Gastroesophageal sphincter (tissue), 4 donors: ENCODE measurements at places on chromosomes 2 and 18.

DNA sequence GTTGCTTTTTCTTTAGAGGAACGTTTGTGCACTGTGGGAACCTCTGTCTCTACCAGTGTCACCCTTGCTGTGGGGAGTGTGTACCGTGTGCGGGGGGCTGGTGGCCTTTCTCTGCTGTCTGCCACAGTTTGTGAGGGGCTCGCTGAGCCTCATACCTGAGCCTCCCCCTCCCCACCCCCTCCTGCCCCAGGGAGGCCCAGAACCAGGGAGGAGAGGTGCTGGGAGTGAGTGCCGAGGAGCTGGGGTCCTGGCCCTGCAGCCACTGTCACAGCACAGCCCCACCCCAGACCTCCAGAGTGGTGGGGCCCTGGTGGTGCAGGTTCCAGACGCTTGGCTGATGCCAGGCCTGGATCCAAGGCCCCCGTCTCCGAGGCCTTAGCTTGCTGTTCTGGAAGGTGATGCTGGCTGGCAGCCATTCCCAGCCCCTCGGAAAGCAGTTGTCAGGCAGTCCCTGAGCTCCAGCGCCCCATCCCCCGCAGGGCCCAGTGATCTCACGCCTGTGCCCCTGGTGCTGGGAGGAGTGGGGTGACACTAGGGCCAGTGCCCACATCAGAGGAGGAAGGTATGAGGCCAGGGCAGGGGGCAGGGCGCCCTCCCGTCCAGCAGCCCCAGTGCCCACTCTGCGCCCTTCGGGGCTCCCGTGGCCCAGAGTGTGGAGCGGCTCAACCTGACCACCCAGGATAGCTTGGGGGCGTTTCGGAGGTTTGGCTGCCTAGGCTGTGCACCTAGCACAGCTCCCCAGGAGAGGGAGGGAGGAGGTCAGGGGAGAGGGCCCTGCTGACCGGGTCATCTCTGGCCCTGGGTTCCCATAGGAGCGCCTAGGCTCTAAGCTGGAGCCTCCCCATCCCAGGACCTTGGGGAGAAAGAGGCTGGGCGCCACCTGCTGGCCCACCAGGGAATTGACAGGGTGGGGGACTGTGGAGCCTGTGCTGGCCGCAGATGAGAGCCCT is 53.0 kb upstream of the ALPP start:
- H3K4me1 ChIP-seq: no peaks in the 10 kb centered on the region
- peaks cover 7% of the 10 kb centered on the region for H3K36me3 ChIP-seq
- H3K4me3 ChIP-seq: no peak overlapping the region
- no peaks in the 10 kb centered on the region for H3K27me3 ChIP-seq
- H3K27ac ChIP-seq: no peak overlapping the region

DNA sequence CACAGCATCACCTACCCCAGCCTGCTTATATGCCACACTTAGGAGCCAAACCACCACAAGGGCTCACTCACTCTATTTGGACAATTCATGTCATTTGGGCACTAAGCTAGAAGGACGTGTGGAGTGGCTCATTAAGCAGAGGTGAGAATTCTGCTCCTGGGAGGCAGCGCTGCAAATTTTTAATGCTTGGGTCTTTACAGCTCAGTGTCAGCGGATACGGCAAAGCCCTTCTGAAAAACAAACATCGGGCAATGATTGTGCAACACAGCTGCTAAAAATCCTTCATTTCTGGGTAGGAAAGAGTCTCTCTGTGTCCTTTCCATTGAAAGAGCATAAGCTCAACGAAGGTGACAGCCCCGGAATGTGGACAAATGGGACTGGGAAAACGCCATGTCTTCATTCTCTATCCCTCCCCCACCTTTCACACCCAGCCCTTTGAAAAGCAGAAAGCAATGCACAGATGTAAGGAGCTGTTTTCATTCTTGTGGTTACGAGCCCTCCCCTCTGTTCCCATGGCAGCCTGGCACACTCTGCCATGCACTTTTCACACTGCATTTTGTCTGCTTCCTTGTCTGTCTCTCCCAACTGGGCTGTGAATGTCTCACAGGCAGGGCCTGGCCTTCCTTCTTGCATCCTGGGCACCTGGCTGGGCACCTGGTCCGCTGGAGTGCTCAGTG is 16.0 kb downstream of the TMEM177 start:
- H3K36me3 ChIP-seq: peaks cover 5% of the 10 kb centered on the region
- H3K4me3 ChIP-seq: no peak overlapping the region
- H3K4me1 ChIP-seq: no peaks in the 10 kb centered on the region
- H3K27me3 ChIP-seq: peaks cover 4% of the 10 kb centered on the region
- ATAC-seq: no peak

GRCh38 chr2:101528501-101528900 is 53.6 kb upstream of the RFX8 start:
- H3K27me3 ChIP-seq: no peaks in the 10 kb centered on the region
- ATAC-seq: no peak
- H3K36me3 ChIP-seq: no peaks in the 10 kb centered on the region
- H3K4me1 ChIP-seq: no peaks in the 10 kb centered on the region
- H3K4me3 ChIP-seq: no peak overlapping the region

- no peak overlapping the region for H3K27ac ChIP-seq
- H3K36me3 ChIP-seq: no peaks in the 10 kb centered on the region
These were observed 28.7 kb upstream of the KLF11 start for GRCh38 chr2:10014418-10015190.

GRCh38 chr2:127575185-127575765 is 39.8 kb downstream of the MYO7B start:
- H3K27me3 ChIP-seq: no peaks in the 10 kb centered on the region
- no peak overlapping the region for H3K4me3 ChIP-seq
- no peak overlapping the region for H3K27ac ChIP-seq
- no peaks in the 10 kb centered on the region for H3K36me3 ChIP-seq
- no peak for ATAC-seq

DNA sequence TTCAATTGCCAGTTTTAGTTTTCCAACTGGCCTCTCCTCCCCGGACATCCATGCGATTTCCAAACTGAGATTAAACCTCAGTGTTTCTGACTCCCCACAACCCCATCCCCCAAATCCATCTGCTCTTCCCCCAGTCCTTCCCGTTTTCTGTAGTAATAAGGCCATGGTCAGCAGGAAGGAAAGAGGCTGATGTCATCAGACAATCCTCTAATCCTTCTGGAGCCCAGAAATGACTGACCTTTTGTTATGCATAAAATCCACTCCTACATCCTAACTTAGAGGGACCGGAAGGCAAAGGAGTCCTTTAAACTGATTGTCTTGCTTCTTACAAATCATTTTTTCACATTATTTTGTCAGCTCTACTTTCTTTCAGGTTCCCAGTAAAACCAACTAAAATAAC is 155.8 kb downstream of the INO80D start:
- no peaks in the 10 kb centered on the region for H3K27me3 ChIP-seq
- ATAC-seq: no peak
- no peak overlapping the region for H3K4me3 ChIP-seq
- H3K4me1 ChIP-seq: no peaks in the 10 kb centered on the region
- H3K27ac ChIP-seq: no peak overlapping the region
- no peaks in the 10 kb centered on the region for H3K36me3 ChIP-seq

DNA sequence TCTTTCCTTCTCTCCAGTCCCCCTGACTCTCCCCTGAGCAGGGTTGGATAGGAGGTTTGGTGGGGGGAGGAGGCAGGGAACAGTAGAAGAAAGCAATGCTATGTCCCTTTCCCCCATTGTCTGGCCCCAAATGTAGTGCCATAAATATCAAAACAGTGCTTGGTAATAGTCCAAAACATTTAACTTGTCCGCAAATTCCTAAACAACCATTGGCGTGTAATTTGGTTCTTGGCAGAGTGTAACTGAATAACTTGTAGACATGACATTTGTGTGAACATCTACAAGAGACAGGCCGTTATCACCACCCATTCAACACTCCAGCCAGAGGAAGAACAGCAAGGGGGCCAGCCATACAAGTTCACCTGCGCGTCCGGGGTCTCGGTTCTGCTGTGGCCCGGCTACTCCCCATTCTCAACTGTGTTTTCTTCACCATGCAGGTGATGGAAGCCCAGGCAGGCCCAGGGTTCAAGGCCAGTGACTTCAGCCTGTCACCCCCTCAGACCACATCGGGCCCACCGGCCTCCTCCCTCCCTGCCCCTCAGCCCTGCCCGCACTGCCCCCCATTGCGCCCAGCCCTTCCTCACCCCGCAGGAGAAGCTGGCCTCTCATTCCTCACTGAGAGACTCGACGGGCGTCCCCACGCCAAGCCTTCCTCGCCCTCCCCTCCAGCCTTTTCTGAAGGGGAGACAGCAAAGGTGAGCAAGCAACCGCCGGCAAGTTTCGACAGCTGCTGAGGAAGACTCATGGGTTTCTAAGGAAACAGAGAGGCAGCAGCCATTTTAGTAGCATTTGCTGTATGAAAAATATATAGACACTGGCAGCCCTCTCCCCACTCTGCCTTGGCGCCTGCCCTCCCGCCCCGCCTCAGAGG is 699 bp upstream of the RAPGEF4 start:
- no peak for ATAC-seq
- peaks cover 42% of the 10 kb centered on the region for H3K27me3 ChIP-seq
- no peaks in the 10 kb centered on the region for H3K36me3 ChIP-seq

DNA sequence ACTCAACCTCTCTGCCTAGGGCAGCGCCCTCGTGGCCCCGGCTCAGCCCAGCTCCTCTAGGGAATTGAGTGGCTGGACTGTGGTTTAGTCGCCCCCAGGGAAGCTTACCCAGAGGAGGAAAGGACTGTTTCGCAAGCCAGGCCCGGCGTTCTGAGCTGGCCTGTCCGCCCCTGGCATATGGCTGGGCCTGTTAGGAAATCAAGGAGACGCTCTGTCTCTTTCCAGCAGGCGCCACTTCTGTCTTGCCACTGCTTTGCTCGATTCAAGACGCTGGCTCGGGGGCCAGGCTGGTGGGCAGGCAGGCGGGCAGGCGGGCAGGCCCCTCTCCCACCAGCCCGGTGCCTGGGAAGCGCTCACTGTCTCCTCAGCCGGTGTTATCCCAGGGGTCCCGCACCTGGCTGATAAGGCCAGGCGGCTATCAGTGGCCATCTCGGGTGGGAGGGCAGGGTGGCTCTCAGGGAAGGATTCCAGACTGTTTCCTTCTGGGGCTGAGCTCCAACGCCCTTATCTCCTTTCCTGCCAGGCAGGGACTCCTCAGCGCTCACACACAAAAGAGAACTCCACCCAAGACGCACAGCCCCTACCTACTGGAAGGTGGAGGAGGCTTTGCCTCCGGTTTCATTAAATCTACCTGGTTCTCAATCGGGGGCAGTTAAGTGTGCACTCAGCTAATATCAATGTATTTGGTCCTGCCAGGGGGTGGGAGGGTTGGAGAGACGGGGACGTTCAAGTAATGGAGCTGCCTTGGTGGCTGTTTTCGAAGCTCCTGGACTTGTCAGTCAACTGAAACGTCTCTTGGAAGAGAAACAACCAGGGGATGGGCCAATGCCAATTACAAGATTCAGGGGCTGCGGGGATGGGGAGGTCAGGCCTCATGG is 109.1 kb downstream of the SMAD7 start:
- H3K27me3 ChIP-seq: no peaks in the 10 kb centered on the region
- H3K36me3 ChIP-seq: no peaks in the 10 kb centered on the region
- H3K27ac ChIP-seq: peak overlapping the region; percentile 61
- H3K4me3 ChIP-seq: no peak overlapping the region
- ATAC-seq: peak; percentile 55

DNA sequence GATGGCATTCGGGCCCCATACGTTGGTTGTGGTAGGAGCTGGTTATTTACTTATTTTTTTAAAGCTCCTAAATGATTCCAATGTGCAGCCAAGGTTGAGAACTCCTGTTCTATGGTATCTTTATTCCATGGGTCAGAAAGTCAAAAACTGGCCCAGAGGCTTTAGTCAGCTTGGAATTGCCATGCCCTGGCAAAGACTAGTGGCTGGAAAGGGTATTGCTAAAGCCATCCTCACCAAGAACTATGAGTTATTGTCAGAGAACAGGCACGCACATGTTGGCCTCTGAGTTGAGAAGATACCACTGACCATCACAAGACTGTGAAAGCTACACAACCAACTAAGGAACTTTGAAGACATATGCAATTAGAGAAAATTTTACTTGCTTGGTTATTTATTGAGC is 47.9 kb upstream of the ACMSD start:
- H3K36me3 ChIP-seq: no peaks in the 10 kb centered on the region
- H3K4me1 ChIP-seq: no peaks in the 10 kb centered on the region
- H3K27ac ChIP-seq: no peak overlapping the region
- ATAC-seq: no peak
- no peaks in the 10 kb centered on the region for H3K27me3 ChIP-seq
- no peak overlapping the region for H3K4me3 ChIP-seq

GRCh38 chr2:216118474-216118873 is 9.3 kb downstream of the XRCC5 start:
- ATAC-seq: no peak
- H3K27ac ChIP-seq: no peak overlapping the region
- H3K4me1 ChIP-seq: peaks cover 54% of the 10 kb centered on the region
- no peak overlapping the region for H3K4me3 ChIP-seq
- peaks cover 10% of the 10 kb centered on the region for H3K36me3 ChIP-seq
- H3K27me3 ChIP-seq: no peaks in the 10 kb centered on the region

DNA sequence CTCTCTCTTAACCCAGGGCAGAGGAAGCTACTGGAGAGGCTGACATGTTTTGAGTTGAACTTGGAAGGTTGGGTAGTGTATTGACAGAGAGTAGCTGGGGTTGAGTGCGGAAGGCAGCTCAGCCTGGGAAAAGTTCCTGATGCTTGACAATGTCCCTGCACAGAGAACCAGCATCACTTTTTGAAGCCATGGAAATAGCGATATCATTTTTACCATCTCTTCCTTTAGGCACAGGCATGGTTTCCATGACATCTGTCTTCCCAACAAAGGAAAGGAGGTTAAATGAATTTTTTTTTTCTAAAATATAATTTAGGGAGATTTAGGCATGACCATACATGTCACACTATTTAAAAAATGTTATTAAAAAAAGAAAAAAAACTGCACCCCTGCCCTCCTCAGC is 78.3 kb upstream of the KCNE4 start:
- no peak overlapping the region for H3K4me3 ChIP-seq
- ATAC-seq: no peak
- H3K36me3 ChIP-seq: no peaks in the 10 kb centered on the region
- H3K4me1 ChIP-seq: no peaks in the 10 kb centered on the region

DNA sequence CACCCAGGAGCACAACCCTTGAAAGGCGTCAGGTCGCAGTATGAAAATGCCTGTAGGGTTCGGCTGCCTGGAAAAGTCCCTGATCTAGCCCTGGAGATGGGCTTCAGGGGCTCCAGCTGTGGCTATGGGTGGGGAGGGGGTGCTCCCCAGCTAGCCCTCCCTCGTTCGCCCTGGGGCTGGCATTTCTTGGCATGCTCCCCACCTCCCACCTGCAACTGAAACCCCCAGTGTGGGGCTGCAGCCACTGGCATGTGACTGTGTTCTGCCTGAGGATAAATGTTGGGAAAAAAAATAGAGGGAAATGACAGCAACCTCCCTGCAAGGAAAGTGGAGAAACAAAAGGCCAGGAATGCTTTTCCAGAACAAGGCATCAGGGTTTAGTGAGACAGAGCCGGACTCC is 109.2 kb downstream of the COPS8 start:
- H3K4me3 ChIP-seq: no peak overlapping the region
- H3K4me1 ChIP-seq: peaks cover 52% of the 10 kb centered on the region
- H3K27me3 ChIP-seq: no peaks in the 10 kb centered on the region
- H3K27ac ChIP-seq: no peak overlapping the region
- ATAC-seq: no peak
- H3K36me3 ChIP-seq: no peaks in the 10 kb centered on the region

DNA sequence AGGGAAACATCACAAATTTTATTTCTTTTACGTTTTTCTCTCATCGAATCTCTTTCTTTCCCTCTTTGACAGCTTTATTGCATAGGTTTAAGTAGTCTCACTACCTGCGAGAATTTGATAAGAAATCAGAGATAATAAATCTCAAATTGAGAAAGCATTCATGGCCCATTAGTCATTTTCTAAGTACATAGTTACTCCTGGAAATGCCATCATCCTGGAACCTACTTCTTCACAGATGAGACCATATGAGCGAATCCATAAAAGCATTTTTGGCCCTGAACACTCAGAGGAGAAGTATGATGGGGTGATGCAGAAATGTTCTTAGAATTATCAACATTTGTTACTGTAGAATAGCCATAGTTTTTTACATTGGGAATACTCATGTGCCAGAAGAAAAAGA is 138.0 kb upstream of the ARHGAP28 start:
- no peaks in the 10 kb centered on the region for H3K4me1 ChIP-seq
- no peaks in the 10 kb centered on the region for H3K36me3 ChIP-seq
- no peak overlapping the region for H3K4me3 ChIP-seq
- ATAC-seq: no peak
